ENCODE measurements at places on chromosomes 3 and 15. TPM values are rescaled to one million over a fixed set of nuclear protein-coding genes. Genes with fewer than 3 reads are reported as not detected.

POMGNT2 gene
- 8.7 TPM for total RNA-seq

DNA sequence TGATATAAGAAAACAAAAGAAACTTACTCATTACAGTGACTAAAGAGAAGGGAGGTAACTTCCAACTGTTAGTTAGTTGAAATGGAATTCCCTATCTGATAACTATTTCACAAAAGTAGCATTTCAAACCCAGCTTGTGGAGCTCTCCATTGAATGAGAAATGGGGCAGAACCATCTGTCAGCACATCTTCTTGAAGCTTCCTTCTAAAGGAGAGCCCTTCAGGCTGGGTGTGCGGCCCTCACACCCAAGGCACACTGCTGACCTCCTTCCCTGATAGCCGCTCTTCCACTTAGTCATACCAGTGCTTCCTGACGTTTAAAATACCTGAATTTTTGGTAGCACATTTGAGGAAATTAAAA lies 28.1 kb upstream of the VEPH1 start:
- no peak overlapping the region for H3K27ac ChIP-seq
- no peaks in the 10 kb centered on the region for H3K36me3 ChIP-seq
- H3K4me1 ChIP-seq, result no peaks in the 10 kb centered on the region
- no peak overlapping the region for H3K4me3 ChIP-seq
- no peak for DNase-seq

- DNase-seq, result no peak
- H3K27ac ChIP-seq, result no peak overlapping the region
- peaks cover under 1% of the 10 kb centered on the region for H3K4me1 ChIP-seq
- peaks cover 38% of the 10 kb centered on the region for H3K36me3 ChIP-seq
- no peak overlapping the region for H3K4me3 ChIP-seq
Measured at GRCh38 chr15:79863886-79864285, 32.9 kb downstream of the MTHFS start.

RPP25 gene
- total RNA-seq, result 7.2 TPM

MKRN3 gene
- 0.91 TPM for total RNA-seq

DNA sequence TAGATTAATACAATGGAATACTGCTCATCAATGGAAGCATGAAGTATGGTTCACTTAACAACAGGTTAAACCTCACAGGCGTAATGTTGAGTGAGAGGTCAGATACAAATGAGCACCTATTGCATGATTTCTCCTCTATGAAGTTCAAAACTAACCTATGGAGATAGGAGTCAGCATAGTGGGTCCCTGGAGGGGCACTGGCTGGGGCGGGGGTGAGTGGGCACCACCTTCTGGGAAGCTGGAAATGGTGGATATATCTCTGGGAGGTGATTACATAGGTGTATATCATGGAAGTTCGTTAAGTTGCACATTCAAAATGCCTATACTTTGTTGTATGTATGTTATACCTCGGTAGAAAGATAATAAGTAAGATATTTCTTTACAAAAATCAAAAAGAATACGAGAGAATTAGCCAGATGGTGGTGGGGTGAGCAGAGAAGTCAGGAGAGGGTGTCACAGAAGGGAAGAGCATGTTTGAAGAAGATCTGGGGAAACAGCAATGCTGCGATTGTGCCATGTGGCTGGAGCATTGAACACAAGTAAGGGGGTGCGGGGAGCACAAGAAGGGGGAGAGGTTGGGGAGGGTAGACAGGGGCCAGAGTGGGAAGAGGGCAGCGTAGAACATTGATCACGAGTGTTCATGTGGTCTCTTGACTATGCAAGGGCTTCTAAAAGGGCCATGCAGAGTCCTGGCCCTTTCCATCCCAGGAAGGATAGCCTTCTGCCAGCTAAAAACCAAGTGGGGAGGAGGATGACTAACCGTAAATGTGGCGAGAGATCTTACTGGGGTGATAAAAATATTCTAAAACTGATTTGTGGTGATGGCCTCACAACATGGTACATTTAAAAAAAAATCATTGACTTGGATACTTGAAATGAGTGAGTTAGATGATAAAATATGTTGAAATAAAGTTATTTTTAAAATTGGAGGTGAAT lies 30.2 kb downstream of the ITGA11 start:
- H3K27me3 ChIP-seq, result peaks cover 7% of the 10 kb centered on the region
- no peaks in the 10 kb centered on the region for H3K36me3 ChIP-seq
- no peak overlapping the region for H3K27ac ChIP-seq
- H3K4me3 ChIP-seq, result no peak overlapping the region
